ENCODE measurements at places on chromosomes 16 and 17. TPM values are rescaled to one million over a fixed set of nuclear protein-coding genes. Genes with fewer than 3 reads are reported as not detected.

The MMP28 gene
- polyA plus RNA-seq, result 0.31 TPM

The TNFSF13 gene
- 0.15 TPM for polyA plus RNA-seq

The KRTAP9-4 gene
- polyA plus RNA-seq, result not detected

The MYO15B gene
- 7.2 TPM for polyA plus RNA-seq

The CD300E gene
- polyA plus RNA-seq, result not detected

The CCL8 gene
- not detected for polyA plus RNA-seq

The ARL6IP1 gene
- 533 TPM for polyA plus RNA-seq
